ENCODE measurements at places on chromosomes 3 and 15. TPM values are rescaled to one million over a fixed set of nuclear protein-coding genes. Genes with fewer than 3 reads are reported as not detected.
A peak's percentile ranks its signal among the peaks of the same experiment; 100 is the strongest.

- no peak for DNase-seq
- no peak overlapping the region for H3K27ac ChIP-seq
- no peaks in the 10 kb centered on the region for H3K4me1 ChIP-seq
- H3K4me3 ChIP-seq, result peak overlapping the region; percentile 20
- H3K27me3 ChIP-seq, result no peaks in the 10 kb centered on the region
- H3K36me3 ChIP-seq, result no peaks in the 10 kb centered on the region
These were observed 3.4 kb downstream of the DENND6A start for GRCh38 chr3:57689367-57690053.

- H3K27me3 ChIP-seq, result no peaks in the 10 kb centered on the region
- H3K27ac ChIP-seq, result no peak overlapping the region
- no peaks in the 10 kb centered on the region for H3K36me3 ChIP-seq
- no peak for DNase-seq
- H3K4me3 ChIP-seq, result no peak overlapping the region
- H3K4me1 ChIP-seq, result no peaks in the 10 kb centered on the region
These were observed 138.6 kb downstream of the PDCD6IP start for GRCh38 chr3:33936921-33937525.

- no peak for DNase-seq
- no peak overlapping the region for H3K27ac ChIP-seq
- no peaks in the 10 kb centered on the region for H3K36me3 ChIP-seq
- H3K27me3 ChIP-seq, result no peaks in the 10 kb centered on the region
These were observed 337.2 kb upstream of the DNAJC19 start for GRCh38 chr3:181326637-181327223.

- DNase-seq, result no peak
- H3K36me3 ChIP-seq, result no peaks in the 10 kb centered on the region
- no peaks in the 10 kb centered on the region for H3K27me3 ChIP-seq
These were observed 73.8 kb upstream of the HRH1 start for GRCh38 chr3:11080492-11080891.

DNA sequence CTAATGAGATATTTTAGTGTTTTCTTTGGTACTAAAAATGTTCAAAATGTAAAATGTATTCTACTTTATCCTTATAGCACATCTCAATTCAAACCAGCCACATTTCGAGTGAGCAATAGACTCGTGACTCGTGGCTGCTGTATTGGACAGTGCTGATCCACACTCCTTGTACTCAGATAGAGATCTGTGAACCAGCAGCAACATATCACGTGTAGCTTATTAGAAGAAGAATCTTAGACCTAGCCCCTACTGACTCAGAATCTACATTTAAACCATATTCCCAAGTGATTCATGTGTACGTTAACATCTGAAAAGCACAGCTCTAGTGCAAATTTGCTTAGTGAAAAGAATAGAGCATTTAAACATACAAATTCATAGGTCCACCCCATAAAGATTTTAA lies 130.9 kb downstream of the IL1RAP start:
- H3K36me3 ChIP-seq, result no peaks in the 10 kb centered on the region
- no peaks in the 10 kb centered on the region for H3K4me1 ChIP-seq
- DNase-seq, result no peak
- H3K4me3 ChIP-seq, result no peak overlapping the region
- H3K27me3 ChIP-seq, result no peaks in the 10 kb centered on the region
- no peak overlapping the region for H3K27ac ChIP-seq

DNA sequence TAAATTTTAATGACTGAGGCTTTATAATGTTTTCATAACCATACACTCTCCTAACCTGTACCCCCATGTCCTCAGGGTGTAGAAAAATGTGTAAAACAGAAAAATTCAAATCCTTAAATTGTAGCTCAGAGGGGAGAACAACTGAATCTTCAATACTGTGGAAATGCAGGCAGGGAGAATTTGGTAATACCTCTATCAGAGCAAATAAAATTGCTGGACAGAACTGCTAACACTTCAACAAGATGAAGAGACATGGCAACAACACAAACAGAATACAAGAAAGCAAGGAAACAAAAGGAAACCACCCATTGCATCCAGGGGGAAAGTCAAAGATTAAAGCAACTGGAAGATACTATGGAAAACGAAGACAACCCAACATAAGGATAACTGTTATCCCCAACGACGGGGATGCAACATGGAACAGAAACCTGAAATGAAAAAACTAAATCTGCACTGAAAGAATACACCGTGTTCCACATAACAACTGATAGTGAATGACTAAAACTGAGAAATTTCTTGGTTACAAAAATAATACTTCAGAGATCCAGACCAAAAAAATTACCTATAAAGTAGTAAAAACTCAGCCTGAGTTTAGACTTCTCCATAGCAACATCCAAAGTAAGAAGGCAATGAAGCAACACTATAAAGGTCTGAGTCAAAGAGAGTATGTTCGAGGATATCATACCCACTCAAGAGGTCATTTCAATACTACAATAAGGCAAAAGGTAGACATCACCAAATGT lies 48.5 kb downstream of the HACD2 start:
- no peak overlapping the region for H3K27ac ChIP-seq
- no peaks in the 10 kb centered on the region for H3K27me3 ChIP-seq
- H3K4me3 ChIP-seq, result no peak overlapping the region
- no peak for DNase-seq
- no peaks in the 10 kb centered on the region for H3K36me3 ChIP-seq
- H3K4me1 ChIP-seq, result no peaks in the 10 kb centered on the region

DNA sequence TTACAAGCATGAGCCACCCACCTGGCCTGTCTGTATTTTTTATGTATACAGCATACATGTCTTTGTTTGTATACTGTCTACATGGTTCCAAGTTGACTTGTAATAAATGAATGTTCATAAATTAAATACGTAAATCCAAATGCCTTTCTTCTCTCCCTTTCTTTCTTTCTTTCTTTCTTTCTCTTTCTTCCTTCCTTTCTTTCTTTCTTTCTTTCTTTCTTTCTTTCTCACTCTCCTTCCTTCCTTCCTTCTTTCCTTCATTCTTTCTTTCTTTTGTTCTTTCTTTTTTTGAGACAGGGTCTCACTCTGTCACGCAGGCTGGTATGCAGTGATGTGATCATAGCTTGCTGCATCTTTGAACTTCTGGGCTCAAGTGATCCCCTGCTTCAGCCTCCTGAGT lies 17.1 kb upstream of the ZNF710 start:
- H3K4me3 ChIP-seq, result no peak overlapping the region
- DNase-seq, result no peak
- no peaks in the 10 kb centered on the region for H3K27me3 ChIP-seq
- H3K4me1 ChIP-seq, result no peaks in the 10 kb centered on the region
- H3K36me3 ChIP-seq, result no peaks in the 10 kb centered on the region

DNA sequence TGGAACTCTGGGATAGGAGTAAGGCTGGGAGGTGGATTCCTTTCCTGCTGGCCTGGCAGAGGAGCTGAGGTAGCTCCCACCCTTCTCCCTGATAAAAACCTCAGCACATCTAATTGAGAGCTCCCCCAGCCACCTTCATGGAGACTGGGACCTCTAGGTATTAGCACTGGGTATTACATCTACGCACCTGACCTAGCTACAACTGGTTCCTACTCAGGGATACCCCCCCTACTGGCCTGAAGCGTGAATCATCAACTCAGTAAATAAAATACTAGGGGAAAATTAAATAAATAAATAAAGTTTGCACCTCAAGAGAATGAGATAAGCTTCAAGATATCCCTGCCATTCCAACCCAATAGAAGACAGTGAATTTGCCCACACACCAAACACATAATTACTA lies 140.4 kb downstream of the NEK10 start:
- no peak for DNase-seq
- no peak overlapping the region for H3K4me3 ChIP-seq
- no peaks in the 10 kb centered on the region for H3K27me3 ChIP-seq
- no peaks in the 10 kb centered on the region for H3K36me3 ChIP-seq
- no peaks in the 10 kb centered on the region for H3K4me1 ChIP-seq

- H3K4me3 ChIP-seq, result no peak overlapping the region
- no peaks in the 10 kb centered on the region for H3K27me3 ChIP-seq
- no peaks in the 10 kb centered on the region for H3K4me1 ChIP-seq
- peak; percentile 65 for DNase-seq
- H3K27ac ChIP-seq, result no peak overlapping the region
These were observed 46.9 kb downstream of the CHRD start for GRCh38 chr3:184426691-184427141.

DNA sequence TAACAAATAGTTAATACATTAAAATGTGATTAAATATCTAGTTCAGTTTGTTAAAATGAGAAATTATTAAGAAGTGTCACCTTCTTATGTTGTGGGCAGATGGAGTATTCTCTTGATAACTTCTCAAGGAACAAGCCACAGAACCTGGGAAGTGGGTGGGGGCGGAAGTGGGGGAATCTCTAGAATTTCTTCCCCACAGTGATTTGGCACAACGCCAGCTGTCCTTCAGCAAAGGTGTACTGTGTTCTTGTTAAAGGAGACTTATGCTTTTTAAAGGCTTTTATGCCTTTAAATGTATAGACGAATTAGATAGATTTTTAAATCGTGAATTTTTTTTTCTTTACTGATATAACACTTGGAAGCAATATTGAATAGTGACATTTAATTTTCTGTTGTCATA lies 42.4 kb downstream of the SEC22A start:
- no peak overlapping the region for H3K4me3 ChIP-seq
- H3K4me1 ChIP-seq, result no peaks in the 10 kb centered on the region
- H3K27me3 ChIP-seq, result no peaks in the 10 kb centered on the region
- no peaks in the 10 kb centered on the region for H3K36me3 ChIP-seq
- no peak overlapping the region for H3K27ac ChIP-seq
- no peak for DNase-seq

GRCh38 chr3:16264174-16264707 lies 502 bp downstream of the DPH3 start:
- no peaks in the 10 kb centered on the region for H3K27me3 ChIP-seq
- peak overlapping the region; percentile 96 for H3K27ac ChIP-seq
- no peaks in the 10 kb centered on the region for H3K36me3 ChIP-seq

GRCh38 chr3:54056521-54056920 lies 65.8 kb upstream of the CACNA2D3 start:
- no peak for DNase-seq
- no peak overlapping the region for H3K4me3 ChIP-seq
- no peaks in the 10 kb centered on the region for H3K4me1 ChIP-seq
- H3K36me3 ChIP-seq, result no peaks in the 10 kb centered on the region
- no peak overlapping the region for H3K27ac ChIP-seq

- H3K27ac ChIP-seq, result no peak overlapping the region
- H3K36me3 ChIP-seq, result no peaks in the 10 kb centered on the region
- no peak for DNase-seq
- no peak overlapping the region for H3K4me3 ChIP-seq
These were observed 49.0 kb upstream of the GCNT3 start for GRCh38 chr15:59562448-59563186.

Gene STRIT1
- not detected for total RNA-seq

Gene POC1A
- 2.7 TPM for total RNA-seq

Gene ALDH1L1
- total RNA-seq, result 29.0 TPM

Gene ADPRH
- total RNA-seq, result 5.9 TPM

Gene RHOV
- total RNA-seq, result 12.1 TPM

Gene C3orf22
- not detected for total RNA-seq

Gene CYP1A2
- total RNA-seq, result not detected
